ENCODE measurements at places on chromosomes 6 and 20.

DNA sequence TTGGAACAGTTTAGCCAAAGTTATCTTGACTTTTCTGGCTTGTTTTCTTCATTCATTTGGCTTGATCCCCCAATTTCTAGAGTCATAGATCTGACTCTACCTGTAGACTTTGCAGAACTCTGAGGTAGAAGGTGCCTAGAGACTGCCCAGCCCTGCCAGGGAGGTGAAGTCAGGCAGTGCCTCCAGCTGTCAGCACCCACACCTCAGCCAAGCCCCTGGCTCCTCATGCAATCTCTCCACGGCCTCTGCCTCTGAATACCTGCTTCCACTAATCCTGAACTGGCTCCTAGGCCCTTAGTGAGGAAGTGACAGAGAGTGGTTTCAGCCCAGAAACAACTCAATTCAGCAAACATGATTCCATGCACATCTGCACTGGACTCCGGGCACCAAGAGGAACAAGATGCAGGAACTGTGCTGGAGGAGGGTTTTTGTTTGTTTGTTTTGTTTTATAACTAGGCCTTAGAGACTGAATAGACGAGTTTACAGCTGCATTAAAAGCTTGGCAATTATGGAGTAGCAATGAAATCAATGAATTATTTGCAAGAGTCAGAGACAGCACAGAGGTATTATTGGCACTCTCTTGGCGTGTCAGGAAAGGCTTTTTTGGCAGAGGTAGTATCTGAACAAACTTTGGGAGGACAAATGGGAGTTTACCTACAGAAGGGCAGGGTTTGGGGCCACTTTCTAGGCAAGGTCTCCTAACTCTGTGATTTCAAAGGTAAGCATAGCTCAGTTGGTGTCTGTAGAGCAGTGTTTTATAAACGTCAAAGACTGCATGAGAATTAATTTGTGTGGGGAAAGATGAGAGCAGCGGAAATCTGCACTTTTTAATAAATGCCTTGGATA is 25.2 kb downstream of the TGM3 start:
- no peaks in the 10 kb centered on the region for H3K27me3 ChIP-seq
- no peak overlapping the region for H3K27ac ChIP-seq
- no peaks in the 10 kb centered on the region for H3K4me1 ChIP-seq
- no peak overlapping the region for H3K4me3 ChIP-seq
- DNase-seq: no peak

DNA sequence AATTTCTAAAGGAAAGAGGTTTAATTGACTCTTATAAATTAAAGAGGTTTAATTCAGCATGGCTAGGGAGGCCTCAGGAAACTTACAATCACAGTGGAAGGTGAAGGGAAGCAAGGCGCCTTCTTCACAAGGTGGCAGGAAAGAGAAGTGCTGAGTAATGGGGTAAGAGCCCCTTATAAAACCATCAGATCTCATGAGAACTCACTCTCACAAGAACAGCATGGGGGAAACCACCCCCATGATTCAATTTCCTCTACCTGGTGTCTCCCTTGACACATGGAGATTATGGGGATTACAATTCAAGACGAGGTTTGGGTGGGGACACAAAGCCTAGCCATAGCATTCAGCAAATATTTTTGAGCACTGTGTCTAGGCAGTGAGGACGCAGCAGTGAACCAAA is 3.9 kb upstream of the IPCEF1 start:
- no peak overlapping the region for H3K4me3 ChIP-seq
- no peaks in the 10 kb centered on the region for H3K27me3 ChIP-seq
- H3K36me3 ChIP-seq: no peaks in the 10 kb centered on the region
- H3K27ac ChIP-seq: no peak overlapping the region
- no peaks in the 10 kb centered on the region for H3K4me1 ChIP-seq

- H3K4me1 ChIP-seq: no peaks in the 10 kb centered on the region
- no peak overlapping the region for H3K4me3 ChIP-seq
- DNase-seq: no peak
Observed at GRCh38 chr6:99356641-99357040, 7.2 kb upstream of the FAXC start.

DNA sequence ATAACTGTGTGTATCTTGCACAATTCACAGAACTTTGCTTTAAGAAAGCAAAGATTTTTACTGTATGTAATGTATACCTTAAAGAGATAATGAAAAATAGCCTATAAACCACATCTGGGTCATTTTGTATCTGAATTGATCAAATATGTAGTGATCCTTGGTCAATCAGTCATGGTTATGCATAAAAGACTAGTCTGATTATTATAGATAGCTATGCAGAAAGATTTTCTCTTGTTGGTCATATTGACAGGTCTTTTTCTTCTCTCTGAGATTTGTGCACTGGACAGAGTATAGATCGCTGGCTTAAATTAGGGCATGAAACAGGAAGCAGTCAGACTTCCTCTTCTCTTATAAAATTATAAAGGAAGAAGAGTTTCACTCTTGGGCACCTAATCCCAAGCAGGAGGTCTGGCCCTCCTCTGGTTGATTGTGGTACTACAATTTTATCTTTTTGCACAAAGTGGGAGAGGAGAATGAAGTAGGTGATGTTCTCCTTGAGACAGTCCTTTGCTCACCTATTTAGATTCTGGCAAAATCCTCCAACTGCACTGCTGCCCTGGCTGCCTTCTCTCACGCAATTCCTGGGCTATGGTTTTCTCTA is 380.9 kb upstream of the RGS17 start:
- H3K36me3 ChIP-seq: no peaks in the 10 kb centered on the region
- H3K27ac ChIP-seq: no peak overlapping the region
- no peaks in the 10 kb centered on the region for H3K4me1 ChIP-seq
- DNase-seq: no peak
- H3K4me3 ChIP-seq: no peak overlapping the region
- no peaks in the 10 kb centered on the region for H3K27me3 ChIP-seq

DNA sequence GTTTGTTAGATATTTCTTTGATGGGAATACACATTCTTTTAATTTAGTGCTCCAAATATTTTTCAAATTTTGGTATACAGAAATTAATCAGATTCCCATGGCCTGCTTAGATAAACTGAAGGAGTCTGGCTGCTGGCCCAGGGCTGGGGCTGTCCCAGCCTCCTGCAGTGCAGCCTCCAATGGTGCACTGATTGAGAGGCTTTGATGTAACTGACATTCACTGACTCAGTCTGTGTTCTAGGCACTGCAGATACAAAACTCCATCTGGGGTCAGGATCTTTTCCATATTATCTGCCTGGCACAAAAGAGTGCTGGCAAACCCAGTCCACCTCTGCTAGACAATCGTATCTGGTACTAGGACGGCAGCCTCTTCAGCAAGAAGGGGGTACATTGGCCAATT is 64.8 kb downstream of the GRIK2 start:
- no peaks in the 10 kb centered on the region for H3K27me3 ChIP-seq
- H3K4me1 ChIP-seq: no peaks in the 10 kb centered on the region
- no peaks in the 10 kb centered on the region for H3K36me3 ChIP-seq
- no peak overlapping the region for H3K27ac ChIP-seq
- H3K4me3 ChIP-seq: no peak overlapping the region
